ENCODE measurements at places on chromosomes 2 and 18. TPM values are rescaled to one million over a fixed set of nuclear protein-coding genes. Genes with fewer than 3 reads are reported as not detected.

The CHRNG gene
- not detected for total RNA-seq

The IL37 gene
- total RNA-seq: not detected

The AMER3 gene
- total RNA-seq: not detected

The SLC30A3 gene
- total RNA-seq: 3.4 TPM
